ENCODE measurements at places on chromosomes 1 and 21. TPM values are rescaled to one million over a fixed set of nuclear protein-coding genes. Genes with fewer than 3 reads are reported as not detected.

Gene ZBTB8A
- 7.1 TPM for total RNA-seq

Gene SHCBP1L
- 0.98 TPM for total RNA-seq

Gene LAMC1
- total RNA-seq: 564 TPM

Gene NT5C1A
- not detected for total RNA-seq

Gene ADORA3
- total RNA-seq: not detected

Gene MNDA
- not detected for total RNA-seq

Gene CASQ1
- 0.18 TPM for total RNA-seq

Gene VHLL
- not detected for total RNA-seq

DNA sequence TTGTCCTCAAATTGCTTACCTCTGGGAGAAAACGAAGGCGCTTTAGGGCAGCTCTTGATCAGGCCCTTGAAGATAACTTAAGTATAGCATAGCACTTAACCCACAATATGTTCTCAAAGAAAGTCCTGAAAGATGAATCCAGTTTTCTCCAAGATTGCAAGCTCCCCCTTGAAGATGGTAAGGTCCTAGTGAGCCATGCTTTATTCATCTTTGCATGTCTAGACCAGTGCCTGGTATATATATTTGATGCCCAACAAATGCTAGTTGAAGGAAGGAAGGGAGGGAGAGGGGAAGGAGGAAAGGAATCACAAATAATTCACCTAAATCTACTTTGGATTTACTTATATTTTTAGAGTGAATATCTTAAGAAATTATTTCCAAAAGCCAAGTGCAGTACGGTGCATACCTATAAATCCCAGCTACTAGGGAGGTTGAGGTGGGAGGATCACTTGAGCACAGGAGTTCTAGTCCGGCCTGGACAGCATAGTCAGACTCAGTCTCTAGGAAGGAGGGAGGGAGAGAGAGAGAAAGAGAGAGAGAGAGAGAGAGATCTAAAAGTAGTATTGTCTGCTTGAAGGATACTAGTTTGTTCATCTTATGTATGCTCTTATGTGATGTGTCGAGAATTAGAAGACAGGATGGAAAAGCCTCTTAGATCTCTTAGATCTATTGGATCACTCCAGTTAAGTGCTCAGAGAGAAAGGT is 25.0 kb downstream of the PBX1 start:
- DNase-seq: no peak

- peak; percentile 57 for DNase-seq
Observed at GRCh38 chr1:233045588-233045987, 95.2 kb downstream of the NTPCR start.

- no peak for DNase-seq
Observed at GRCh38 chr1:89735479-89735878, 85.4 kb upstream of the LRRC8D start.

GRCh38 chr1:97164276-97164639 is 442.7 kb downstream of the PTBP2 start:
- no peak for DNase-seq

- peak; percentile 68 for DNase-seq
Observed at GRCh38 chr1:245448975-245449431, 294.2 kb downstream of the KIF26B start.

GRCh38 chr1:197987294-197987693 is 70.1 kb downstream of the LHX9 start:
- DNase-seq: no peak

DNA sequence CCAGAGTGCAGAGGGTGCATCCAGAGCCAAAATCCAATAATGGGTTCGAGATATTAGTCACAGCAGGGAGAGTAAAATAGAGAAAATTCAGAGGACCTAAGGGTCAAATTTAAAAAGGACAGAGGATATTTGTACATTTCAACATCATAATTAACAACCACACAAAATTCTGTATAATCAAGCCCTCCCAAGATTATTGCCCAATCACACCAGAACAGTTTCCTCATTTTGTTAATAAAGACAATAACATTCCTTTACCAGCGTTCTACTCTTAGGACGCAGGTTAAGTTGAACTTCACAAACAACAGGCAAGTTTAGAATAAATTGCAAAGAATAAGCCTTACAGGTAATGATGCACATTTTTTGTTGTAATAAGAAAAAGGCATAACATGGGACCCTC is 462.8 kb downstream of the PTPRC start:
- no peak for DNase-seq

- DNase-seq: no peak
Observed at GRCh38 chr21:43933199-43933598, 68.2 kb downstream of the AGPAT3 start.

DNA sequence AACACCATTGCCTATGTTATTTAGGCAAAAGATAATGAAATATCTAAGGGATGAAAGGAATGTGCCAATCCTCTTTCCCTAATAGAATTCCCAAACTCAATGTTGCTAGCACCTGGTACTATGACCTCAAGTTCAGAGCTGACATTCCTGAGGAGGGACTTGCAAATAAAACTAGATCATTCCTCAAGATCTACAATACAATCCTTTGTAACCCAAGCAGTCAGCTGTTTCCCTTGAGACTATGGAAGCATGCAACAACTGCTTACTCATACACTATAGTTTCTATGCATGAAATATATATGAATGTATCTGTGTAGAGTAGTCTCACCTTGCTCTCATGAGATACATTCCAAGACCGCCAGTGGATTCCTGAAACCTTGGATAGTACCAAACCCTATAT is 65.0 kb downstream of the ABL2 start:
- DNase-seq: peak; percentile 80

- no peak for DNase-seq
Observed at GRCh38 chr1:109282497-109282951, 421 bp downstream of the PSRC1 start.

DNA sequence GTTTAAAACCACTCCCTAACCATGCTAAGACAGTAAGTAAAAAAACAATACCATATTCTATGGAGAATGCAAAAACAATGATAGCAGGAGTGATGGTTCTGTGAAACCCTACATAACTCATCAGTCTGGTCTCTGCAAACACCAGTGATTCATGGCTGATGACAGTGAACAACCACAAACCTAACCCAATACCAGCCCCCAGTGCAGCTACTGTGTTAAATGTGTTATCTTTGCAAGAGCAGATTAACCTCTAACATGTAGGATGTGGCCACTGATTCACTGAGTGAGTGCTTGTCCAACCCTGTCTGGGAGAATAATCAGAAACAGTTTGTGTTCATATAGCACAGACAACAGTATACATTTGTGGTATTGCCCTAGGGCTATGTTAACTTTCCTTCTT is 100.2 kb upstream of the COG2 start:
- DNase-seq: no peak

GRCh38 chr1:3221112-3222041 is 152.4 kb downstream of the PRDM16 start:
- no peak for DNase-seq

- no peak for DNase-seq
Observed at GRCh38 chr1:25580927-25581326, 35.7 kb upstream of the MAN1C1 start.

DNA sequence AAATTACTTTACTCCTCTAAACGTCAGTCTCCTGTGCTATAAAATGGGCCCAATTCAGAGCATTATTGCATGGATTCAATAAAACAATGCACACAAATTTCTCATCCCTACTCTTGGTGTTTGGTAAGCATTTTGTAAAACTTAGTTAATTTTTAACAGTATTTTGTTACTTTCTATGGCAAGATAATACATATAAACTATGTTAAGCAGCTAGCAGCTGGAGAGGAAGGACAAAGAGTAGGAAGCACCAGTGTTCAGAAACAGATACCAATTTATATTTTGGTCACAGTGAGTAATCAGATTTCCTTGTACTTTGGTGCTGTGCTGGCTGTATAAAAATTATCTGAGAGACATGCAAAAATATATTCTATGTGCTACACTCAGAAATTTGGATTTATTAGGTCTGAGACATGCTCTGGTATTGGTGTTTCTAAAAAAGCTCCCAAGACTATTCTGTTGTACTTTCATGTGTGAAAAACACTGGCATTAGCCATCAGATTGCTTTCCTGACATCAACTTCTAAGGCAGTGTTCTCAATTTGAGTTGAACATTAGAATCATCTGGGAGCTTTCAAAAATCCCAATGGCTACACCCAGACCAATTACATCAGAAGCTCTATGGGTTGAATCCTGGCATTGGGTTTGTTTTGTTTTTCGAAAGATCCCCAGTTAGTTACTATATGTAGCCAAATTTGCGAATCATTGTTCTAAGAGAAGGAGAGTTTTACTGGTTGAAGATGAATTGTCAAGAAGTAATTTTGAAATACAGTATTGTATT is 100.3 kb upstream of the C1orf87 start:
- peak; percentile 43 for DNase-seq

DNA sequence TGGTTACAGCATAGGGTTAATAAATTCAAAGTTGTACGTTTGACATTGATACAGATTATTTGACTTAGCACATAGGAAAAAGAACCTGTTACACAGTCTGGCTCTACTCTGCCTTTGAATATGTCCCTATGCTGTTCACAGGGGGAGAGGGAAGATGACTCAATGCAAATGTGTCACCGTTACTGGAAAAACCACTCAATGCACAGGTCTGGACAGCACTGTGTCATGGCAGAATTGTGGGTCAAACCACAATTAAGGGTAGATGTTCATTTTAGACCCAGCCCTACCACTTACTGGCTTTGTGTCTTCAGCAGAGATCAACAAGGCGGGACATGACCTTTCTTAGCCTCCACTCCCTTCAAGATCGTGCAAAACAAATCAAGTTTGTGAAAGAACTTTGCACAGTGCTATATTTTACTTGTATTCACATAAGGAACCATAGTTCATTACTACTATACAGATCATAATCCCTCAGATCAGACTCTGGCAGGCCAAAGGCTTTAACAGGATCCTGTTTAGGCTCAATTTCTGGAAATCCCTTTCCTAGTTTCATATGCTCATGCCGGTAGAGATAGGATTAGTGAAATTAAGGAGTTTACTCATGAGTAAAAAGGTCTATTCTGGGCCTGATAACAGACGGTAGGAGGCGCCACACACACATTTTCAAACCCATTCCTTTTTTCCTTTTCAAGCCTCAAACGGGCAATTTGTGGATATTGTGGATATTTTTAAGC is 22.1 kb downstream of the EIF2D start:
- peak; percentile 29 for DNase-seq

- peak; percentile 53 for DNase-seq
Observed at GRCh38 chr1:70034403-70034802, 171.0 kb downstream of the LRRC40 start.

DNA sequence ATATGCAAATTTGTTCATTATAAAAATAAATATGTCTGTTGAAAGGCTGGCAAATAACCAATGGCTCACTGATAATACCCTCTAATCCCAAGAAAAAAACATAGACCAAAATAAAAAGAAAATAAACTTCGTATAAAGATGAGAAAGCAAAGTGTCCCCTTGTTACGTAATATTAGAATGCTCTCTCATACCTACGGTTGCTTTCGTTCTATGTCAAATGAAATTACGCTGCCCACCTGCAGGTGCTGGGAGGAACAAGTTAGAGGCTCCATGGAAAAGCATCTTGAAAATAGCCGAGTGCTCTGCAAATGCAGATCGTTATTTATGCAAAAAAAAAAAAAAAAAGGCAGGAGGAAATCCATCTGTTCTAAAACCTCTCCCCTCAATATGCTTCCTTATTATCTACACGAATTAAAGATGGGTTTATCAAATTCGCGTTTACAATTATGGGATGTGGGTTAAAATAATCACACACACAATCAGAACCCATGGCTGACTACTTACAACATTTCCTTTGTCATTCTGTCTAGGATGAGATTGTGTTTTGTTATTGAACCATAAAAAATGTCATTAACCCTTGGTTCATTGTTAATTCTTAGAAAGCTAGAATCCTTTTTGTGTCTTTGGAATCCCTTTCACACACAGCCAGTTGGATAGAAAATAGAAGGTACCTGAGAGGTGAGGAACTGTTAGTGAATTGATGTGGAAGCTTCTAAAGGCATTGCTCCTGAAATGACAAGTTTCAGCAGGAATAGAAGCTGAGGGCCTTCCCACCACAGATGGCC is 268.6 kb downstream of the SETD4 start:
- no peak for DNase-seq

DNA sequence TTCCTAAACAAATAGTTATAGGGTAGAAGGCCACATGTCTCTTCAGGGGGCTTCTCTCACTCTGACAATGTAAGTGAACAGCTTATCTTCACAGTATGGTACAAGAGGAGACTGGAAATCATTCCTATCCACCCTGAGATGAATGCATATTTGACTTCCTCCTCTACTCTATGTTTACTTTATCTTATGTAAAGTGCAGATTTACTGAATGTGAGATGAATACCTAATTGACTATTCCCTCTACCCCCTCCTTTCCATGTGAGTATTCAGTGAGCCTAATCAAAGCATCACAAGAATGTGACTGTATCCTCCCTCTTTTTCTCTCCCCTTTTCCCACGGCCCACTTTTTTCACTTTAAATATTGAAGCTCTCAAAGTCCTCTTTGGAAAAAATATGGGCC is 132.5 kb downstream of the BACH1 start:
- DNase-seq: no peak

DNA sequence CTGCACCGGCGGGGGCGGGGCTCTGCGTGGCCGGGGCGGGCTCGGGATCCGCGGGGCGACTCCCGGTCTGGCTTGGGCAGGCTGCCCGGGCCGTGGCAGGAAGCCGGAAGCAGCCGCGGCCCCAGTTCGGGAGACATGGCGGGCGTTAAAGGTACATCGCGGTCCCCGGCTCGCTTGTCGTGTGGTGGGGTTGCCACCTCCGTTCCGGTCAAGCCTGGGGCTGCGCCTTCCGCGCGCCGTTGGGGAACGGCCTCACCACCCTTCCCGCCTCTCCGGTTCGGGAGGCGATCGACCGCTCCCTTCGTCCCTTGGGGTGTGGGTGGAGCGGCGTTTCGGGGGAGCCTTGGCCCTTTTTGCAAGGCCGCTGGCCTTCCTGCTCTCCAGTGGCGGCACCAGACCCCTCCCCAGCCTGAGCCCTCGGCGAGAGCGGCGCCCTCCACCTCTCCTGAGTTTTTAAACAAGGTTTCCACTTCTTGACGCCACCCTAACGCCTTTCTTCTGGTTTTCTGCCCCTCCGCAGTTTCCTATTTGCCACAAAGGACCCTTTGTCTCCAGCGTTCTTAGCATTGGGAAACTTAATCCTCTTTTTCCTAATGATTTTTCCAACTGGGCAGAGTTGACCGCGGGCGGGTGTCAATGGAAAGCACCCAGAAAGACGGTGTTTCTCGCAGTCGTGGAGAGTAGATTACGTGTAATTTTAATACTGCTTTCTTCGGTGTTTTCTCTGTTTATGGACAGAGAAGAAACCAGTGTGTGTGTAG is at the start of the genes LEPR and LEPROT:
LEPR (plus strand) TSS at position 79 of the 761 bp plus-strand sequence. CDS start 144,898 bp downstream, outside the sequence.
LEPROT (plus strand) TSS at position 79 of the 761 bp plus-strand sequence; CDS start at position 136, 57 bp downstream.
- no peak for DNase-seq

GRCh38 chr21:45361033-45361997 is 43.6 kb upstream of the COL18A1 start:
- no peak for DNase-seq

DNA sequence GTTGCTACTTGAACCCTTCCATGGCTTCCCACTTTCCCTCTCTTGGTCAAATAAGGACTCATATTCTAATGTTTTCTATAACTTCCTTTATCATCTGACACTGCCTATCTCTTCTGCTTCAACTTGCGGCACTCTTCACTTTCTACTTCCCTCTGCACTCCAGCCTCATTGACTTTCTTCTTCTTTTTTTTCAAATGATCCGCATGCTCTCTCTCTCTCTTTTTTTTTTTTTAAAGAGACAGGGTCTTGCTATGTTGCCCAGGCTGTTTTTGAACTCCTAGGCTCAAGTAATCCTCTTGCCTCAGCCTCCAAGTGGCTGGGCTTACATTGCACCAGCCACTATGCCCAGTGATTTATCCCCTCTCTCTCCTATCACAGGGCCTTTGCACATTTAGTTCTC is 7.3 kb upstream of the IL10 start:
- no peak for DNase-seq

- no peak for DNase-seq
Observed at GRCh38 chr1:116265931-116266863, 106.8 kb upstream of the ATP1A1 start.

- no peak for DNase-seq
Observed at GRCh38 chr1:11320153-11320936, 47.3 kb downstream of the UBIAD1 start.
